ENCODE measurements at places on chromosomes 16 and 17. TPM values are rescaled to one million over a fixed set of nuclear protein-coding genes. Genes with fewer than 3 reads are reported as not detected.
A peak's percentile ranks its signal among the peaks of the same experiment; 100 is the strongest.

DNA sequence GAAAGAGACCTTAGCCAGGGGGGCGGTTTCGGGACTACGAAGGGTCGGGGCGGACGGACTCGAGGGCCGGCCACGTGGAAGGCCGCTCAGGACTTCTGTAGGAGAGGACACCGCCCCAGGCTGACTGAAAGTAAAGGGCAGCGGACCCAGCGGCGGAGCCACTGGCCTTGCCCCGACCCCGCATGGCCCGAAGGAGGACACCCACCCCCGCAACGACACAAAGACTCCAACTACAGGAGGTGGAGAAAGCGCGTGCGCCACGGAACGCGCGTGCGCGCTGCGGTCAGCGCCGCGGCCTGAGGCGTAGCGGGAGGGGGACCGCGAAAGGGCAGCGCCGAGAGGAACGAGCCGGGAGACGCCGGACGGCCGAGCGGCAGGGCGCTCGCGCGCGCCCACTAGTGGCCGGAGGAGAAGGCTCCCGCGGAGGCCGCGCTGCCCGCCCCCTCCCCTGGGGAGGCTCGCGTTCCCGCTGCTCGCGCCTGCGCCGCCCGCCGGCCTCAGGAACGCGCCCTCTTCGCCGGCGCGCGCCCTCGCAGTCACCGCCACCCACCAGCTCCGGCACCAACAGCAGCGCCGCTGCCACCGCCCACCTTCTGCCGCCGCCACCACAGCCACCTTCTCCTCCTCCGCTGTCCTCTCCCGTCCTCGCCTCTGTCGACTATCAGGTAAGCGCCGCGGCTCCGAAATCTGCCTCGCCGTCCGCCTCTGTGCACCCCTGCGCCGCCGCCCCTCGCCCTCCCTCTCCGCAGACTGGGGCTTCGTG is at the start of gene MAPT:
Gene MAPT, plus strand, starts transcription at position 533 of the 763 bp plus-strand sequence. CDS start 67,784 bp downstream, outside the sequence.
- H3K27me3 ChIP-seq = peaks cover 25% of the 10 kb centered on the region
- peak within 1 kb of the TSS; percentile 71 for H3K4me3 ChIP-seq
- H3K36me3 ChIP-seq = no peaks in the 10 kb centered on the region

PLA2G10 gene
- not detected for total RNA-seq

- peaks cover 22% of the 10 kb centered on the region for H3K4me1 ChIP-seq
- H3K27me3 ChIP-seq = no peaks in the 10 kb centered on the region
- no peak for DNase-seq
- H3K27ac ChIP-seq = no peak overlapping the region
These were observed 64.3 kb downstream of the PIGL start for GRCh38 chr17:16281351-16281750.

OTOP2 gene
- not detected for total RNA-seq

GRCh38 chr16:69644790-69645189 is 79.0 kb downstream of the NFAT5 start:
- no peak overlapping the region for H3K27ac ChIP-seq
- no peaks in the 10 kb centered on the region for H3K4me1 ChIP-seq
- DNase-seq = no peak
- H3K4me3 ChIP-seq = no peak overlapping the region

GRCh38 chr17:71825687-71826086 is 295.1 kb upstream of the SOX9 start:
- H3K4me1 ChIP-seq = no peaks in the 10 kb centered on the region
- no peak for DNase-seq
- no peaks in the 10 kb centered on the region for H3K27me3 ChIP-seq
- no peak overlapping the region for H3K4me3 ChIP-seq

DNA sequence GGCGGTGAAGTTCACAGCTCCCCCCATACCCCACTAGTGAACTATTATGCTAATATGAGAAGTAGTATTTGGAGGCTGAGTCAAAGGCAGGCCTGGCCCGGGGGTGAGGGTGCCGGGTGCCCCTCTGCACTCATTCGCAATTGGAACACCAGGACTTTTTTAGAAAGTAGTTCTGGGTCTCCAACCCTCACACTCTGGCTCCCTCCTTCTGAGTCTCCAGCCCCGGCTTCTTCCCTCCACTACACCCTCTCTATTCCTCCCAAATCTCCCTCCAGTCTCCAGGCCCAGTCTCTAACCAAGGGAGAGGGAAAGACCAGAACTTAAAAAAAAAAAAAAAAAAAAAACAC is 11.3 kb upstream of the HOXB2 start:
- H3K27ac ChIP-seq = no peak overlapping the region
- H3K27me3 ChIP-seq = no peaks in the 10 kb centered on the region
- H3K36me3 ChIP-seq = peaks cover 2% of the 10 kb centered on the region
- H3K4me1 ChIP-seq = peaks cover 11% of the 10 kb centered on the region
- no peak overlapping the region for H3K4me3 ChIP-seq

GRCh38 chr17:59830846-59831486 is 61.8 kb downstream of the TUBD1 start:
- H3K27me3 ChIP-seq = no peaks in the 10 kb centered on the region

DNA sequence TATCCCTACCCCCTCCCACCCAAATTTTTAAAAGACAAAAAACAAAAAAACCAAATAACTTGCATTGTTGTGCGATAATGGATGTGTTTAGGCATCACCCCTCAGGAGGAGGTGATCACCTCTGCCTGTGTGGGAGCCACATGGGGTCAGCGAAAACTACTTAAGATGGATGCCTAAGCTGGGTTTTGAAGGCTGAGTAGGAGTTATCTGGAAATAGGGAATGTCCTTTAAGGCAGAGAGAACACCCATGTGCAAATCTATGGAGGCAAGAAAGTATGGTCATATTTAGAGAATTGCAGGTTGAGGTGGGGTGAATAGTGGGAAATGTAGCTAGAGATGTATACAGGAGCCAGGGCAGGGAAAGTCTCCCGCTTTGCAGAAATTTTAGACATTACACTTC is 5.6 kb upstream of the TACO1 start:
- H3K27me3 ChIP-seq = no peaks in the 10 kb centered on the region
- H3K4me1 ChIP-seq = peaks cover 27% of the 10 kb centered on the region
- DNase-seq = no peak
- H3K36me3 ChIP-seq = peaks cover 26% of the 10 kb centered on the region

GRCh38 chr17:6599364-6599763 is 41.1 kb downstream of the KIAA0753 start:
- peaks cover 59% of the 10 kb centered on the region for H3K36me3 ChIP-seq
- no peaks in the 10 kb centered on the region for H3K27me3 ChIP-seq
- DNase-seq = no peak
- H3K4me3 ChIP-seq = no peak overlapping the region
- no peak overlapping the region for H3K27ac ChIP-seq
- no peaks in the 10 kb centered on the region for H3K4me1 ChIP-seq

MMP15 gene
- 0.25 TPM for total RNA-seq

DNA sequence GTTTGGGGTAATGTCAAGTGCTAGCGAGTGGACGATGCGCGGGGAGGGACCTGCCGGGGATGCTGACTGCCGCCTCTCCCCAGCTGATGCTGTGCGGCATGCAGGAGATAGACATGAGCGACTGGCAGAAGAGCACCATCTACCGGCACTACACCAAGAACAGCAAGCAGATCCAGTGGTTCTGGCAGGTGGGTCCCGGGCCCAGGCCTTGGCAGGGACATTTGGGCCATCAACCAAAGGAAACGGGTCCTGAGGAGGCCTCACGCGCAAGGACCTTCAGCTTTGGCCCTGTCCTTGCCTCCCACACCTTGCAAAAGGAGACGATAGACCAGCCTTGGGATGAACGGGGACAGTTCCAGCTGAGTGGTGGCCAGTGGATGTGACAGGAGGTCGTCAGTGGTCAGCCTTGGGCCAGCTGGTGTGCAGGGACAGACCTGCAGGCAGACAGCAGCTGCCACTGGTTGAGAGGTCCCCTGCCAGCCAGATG is 13.6 kb upstream of the CLEC18A start:
- DNase-seq = no peak
- H3K27me3 ChIP-seq = no peaks in the 10 kb centered on the region
- no peak overlapping the region for H3K27ac ChIP-seq
- H3K36me3 ChIP-seq = peaks cover 91% of the 10 kb centered on the region

DNA sequence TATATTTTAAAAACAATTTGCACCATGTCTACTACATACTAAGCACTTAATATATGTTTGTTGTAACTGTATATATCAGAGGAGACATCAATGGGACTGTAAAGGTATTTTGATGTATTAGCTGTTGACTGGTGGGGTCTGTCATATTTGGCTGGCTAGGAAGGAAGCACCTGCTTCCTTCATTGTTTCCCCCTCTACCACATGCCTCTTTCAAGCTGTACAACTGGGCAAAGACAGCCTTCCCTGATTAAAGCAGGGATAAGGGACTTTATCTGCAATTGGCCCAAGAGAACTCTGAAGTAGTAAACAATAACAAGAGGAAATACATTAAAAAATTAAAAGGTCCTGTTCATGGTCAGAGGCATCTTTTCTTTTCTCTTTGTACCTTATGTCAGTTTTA is 5.5 kb upstream of the SLFN12L start:
- no peaks in the 10 kb centered on the region for H3K36me3 ChIP-seq
- H3K4me3 ChIP-seq = no peak overlapping the region
- H3K27ac ChIP-seq = no peak overlapping the region
- DNase-seq = no peak

DNA sequence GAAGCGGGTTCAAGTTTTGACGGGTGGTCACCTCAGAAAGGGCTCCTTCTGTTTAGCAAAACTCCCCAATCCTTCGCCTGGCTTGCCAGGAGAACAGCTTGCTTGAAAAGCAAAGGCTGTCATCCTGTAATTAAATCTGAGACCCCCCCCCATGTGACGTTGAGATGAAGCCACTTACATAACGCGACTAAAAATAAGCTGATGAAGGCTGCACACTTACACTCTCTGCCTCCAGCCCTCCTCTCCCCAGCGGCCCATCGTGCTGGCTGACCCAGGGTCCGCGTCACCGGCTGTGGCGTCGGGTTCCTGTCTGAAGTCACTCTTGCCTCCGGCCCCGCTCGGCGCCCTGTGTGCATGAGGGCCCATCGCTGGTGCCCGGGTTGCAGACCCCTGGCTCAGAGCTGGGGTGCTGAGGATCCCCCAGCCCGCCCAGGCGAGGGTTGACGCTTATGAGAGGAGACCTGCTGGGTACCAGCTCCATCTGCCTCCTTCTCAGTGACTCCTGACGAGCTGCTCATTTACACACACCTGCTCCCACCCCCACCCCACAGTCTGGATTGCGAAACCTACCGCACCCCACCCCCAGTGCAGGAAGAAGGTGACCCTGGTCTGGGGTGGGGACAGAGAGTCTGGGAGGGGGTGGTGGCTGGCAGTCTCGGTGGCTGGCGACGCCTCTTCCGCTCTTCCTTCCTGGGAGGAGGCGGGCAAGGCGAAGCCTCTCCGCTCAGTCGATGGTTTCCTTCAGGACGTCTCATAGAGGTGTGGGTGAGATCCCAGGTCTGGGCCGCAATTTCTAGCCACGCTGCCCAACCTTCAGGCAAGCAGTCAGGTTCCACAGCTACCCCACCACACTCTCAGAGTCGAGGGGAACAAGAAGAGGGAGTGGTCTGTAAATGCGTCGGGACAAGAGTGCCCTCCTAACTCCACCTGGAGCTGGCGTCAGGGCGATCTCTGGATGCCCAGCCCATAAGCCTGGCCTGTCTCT is 3.1 kb upstream of the BAIAP2 start:
- H3K4me3 ChIP-seq = no peak overlapping the region
- no peak for DNase-seq
- H3K36me3 ChIP-seq = no peaks in the 10 kb centered on the region

CNTNAP1 gene
- 4.5 TPM for total RNA-seq

- H3K4me3 ChIP-seq = no peak overlapping the region
- H3K27me3 ChIP-seq = no peaks in the 10 kb centered on the region
- no peak overlapping the region for H3K27ac ChIP-seq
- no peak for DNase-seq
- no peaks in the 10 kb centered on the region for H3K4me1 ChIP-seq
- H3K36me3 ChIP-seq = no peaks in the 10 kb centered on the region
These were observed 250.3 kb upstream of the CDH11 start for GRCh38 chr16:65372171-65372570.

DNA sequence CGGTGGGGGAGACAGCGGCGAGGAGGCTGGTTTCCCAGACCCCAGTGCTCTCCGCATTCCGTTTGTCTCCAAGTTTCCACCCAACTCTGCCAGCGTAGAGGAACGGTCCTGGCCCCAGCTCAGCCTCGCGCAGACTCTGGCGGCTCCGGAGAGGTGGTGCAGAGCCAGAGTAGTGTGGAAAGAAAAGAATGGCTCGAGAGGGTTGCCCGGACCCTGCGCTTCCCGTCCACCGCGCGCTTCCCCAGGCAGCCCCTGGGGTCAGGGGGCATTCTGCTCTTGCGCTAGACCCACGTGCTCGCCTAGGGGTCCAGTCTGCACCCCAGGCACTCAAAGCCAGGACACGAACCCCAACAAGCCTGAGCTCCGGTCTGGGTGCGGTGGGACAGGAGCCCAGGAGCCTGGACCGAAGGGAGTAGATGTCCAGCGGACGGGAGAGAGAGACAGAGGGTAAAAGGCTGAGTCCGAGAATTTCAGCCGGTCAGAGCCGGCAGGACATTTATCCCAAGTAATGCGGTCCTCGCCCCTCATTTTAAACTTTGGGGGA is 3.8 kb downstream of the PMP22 start:
- H3K27ac ChIP-seq = no peak overlapping the region
- DNase-seq = no peak
- H3K4me3 ChIP-seq = no peak overlapping the region

- no peak overlapping the region for H3K4me3 ChIP-seq
- no peaks in the 10 kb centered on the region for H3K27me3 ChIP-seq
- no peak for DNase-seq
- H3K36me3 ChIP-seq = no peaks in the 10 kb centered on the region
- H3K27ac ChIP-seq = no peak overlapping the region
These were observed 119.5 kb upstream of the CORO6 start for GRCh38 chr17:29742210-29742513.

DNA sequence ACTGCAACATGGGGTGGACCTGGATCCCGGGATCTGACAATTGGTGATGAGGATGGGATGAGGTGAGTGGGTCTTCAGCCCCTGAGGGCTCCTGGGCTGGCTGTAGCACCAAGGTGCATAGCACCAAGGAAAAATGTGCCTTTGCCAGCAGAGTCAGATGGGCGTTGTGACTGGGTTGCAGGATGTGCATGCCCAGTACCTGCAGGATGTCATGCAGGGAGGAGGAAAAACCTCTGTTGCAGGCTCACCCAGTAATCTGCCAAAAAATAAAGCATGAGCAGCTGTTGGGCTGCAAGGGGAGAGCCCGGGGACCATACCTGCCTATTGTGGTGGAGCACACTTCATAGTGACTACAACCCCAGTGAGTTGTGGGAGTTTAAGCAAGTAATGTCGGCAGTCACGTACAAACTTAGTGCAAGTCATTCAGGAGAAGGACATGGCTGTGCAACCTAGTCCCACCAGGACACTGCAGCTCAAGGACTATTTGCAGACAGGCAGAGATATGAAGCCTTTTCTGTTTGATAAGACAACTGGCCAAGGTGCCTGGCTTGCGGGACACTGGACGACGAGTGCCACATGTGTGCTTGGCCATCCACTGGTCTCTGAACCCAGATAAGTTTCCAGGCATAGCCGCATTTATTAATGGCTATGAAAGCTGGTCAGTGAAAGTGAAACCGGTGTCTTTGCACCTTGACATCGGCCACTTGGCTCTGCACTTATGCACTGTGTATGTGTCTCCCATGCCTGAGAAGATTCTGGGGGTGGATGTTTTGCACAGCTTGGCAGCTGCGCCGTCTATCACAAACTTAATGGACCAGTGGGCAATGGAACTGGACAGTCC is 499.8 kb downstream of the KCNJ2 start:
- H3K27me3 ChIP-seq = no peaks in the 10 kb centered on the region
- no peak for DNase-seq
- H3K36me3 ChIP-seq = no peaks in the 10 kb centered on the region
- no peak overlapping the region for H3K27ac ChIP-seq

TNFAIP1 gene
- total RNA-seq = 12.1 TPM

Measured in CD4-positive, alpha-beta T cell (primary cell).